ENCODE measurements at places on chromosomes 1 and 21.

- no peak for DNase-seq
Measured at GRCh38 chr1:119929643-119930315, 33.5 kb upstream of the ADAM30 start.

- DNase-seq, result no peak
Measured at GRCh38 chr1:21340230-21340945, 50.1 kb upstream of the ECE1 start.

DNA sequence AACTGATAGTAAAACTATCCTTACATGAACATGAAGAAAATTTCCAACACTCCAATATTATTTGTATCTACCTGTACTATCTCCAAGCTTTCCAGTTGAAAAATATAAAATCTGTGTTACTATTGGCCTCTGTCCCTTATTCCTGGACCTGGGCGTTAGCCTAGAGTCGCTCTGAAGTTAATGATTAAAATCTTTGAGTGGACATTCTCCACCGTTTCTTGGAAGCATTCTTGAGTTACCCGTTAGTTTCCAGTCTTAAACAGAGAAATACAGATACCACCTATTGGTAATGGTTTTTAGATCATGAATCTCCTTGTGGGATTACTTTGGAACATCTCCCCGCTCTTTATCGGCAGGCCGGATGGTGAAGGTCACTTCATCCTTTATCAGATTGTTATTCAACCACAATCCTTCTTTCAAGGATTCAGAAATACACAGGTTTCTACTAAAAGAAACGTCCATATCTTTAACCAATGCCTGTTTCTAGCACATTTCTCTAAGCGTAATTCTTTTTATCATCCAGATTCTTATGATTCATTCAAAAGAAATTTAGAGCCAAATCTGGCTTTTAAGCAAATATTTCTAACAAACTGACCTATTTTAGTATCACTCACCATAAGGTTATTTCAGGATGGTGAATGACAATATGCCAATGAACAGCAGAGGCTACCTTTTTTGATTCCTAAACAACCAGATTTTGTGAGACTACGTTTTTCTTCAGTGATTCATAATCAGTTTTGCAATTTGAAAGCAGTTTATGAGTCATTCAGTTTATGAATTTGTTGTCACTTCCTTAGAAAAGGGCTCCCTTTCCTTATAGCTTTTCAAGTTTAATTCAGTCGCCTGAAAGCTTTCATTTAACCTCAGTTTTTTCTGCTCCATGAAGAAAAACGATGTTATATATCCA, 70.2 kb upstream of the ERRFI1 start:
- no peak for DNase-seq

DNA sequence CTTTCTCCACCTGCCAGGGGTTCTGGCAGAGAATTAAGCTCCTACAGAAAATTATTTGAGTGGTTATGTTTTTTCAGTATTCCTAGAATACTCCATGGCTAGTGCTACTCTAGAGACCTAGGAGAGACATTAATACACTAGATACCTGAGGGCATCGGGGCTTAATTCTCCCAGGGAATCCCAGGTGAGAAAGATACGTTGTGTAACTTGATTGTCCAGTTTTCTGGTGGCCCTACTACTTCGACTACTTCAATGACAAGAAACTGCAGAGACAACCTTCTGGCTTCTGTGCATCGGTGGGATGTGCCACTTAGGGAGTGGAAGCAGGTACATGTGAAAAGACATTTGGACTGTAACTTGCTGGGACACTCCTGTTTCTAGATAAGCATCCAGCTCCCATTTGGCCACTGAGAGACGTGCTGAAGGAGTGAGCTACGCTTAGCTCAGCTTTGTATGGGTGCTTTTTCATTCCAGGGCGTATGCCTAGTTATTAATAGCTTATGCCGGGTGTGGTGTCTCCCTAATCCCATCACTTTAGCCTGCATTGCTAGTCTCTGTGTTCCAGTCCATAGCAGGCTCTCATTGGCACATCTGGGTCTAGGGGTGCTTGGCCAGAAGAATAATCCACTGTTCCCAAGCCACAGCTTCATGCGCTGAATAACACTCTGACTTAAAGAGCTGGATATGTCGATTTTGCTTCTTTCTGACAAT, 300.7 kb downstream of the SIPA1L2 start:
- DNase-seq, result no peak

DNA sequence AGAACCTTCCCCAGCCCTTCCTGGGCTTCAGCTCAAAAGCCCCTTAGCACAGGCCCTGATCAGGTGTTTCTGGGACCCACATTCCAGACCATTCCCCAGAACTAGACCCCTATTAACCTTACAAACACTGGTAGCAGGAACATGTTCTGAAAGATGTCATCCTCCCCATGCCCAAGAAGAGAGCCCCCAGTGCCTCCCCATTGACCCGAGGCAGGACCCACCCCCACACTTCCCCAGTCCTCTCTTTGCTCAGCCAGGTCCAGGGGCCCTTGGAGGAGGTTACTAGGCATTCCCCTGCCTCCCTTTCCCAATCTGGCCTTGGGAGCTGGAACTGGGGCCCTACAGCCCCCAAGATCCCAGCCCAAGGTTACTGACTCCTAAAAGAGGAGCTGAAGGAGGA, 38.9 kb upstream of the HMGB4 start:
- no peak for DNase-seq

DNA sequence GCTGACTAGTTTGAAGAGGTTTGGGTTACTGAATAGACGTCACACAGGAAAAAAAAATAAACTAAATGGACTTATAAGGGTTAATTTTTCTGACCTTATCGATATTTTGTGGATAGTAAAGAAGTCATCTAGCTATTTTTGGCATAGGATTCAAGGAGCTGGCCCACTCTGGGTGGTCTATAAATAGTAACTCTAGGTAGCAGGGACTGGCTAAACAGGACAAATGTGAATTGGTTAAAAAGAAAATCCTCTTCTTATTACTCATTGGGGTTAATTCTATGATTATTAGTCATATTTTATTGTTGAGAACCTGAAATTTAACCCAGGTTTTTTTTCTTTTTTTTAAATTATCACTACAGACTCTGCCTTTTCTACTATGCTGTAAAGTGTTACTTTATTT, 61.7 kb downstream of the ATF6 start:
- DNase-seq, result no peak
